ENCODE measurements at places on chromosomes 3 and 15.

GRCh38 chr15:22259881-22260421, 179.6 kb downstream of the OR4M2 start:
- no peak for DNase-seq
- H3K4me1 ChIP-seq = peaks cover 11% of the 10 kb centered on the region
- H3K4me3 ChIP-seq = peak overlapping the region; percentile 22
- no peak overlapping the region for H3K27ac ChIP-seq

GRCh38 chr15:33358306-33358705, 47.5 kb downstream of the RYR3 start:
- H3K4me1 ChIP-seq = no peaks in the 10 kb centered on the region
- DNase-seq = no peak
- no peaks in the 10 kb centered on the region for H3K36me3 ChIP-seq
- no peak overlapping the region for H3K4me3 ChIP-seq
- no peak overlapping the region for H3K27ac ChIP-seq

- peaks cover 40% of the 10 kb centered on the region for H3K4me1 ChIP-seq
- H3K27me3 ChIP-seq = no peaks in the 10 kb centered on the region
- H3K36me3 ChIP-seq = peaks cover 11% of the 10 kb centered on the region
These were observed 1.8 kb upstream of the CCR1 start for GRCh38 chr3:46209746-46210470.

GRCh38 chr3:101865751-101866509, 16.6 kb downstream of the NFKBIZ start:
- no peak overlapping the region for H3K4me3 ChIP-seq
- H3K27me3 ChIP-seq = no peaks in the 10 kb centered on the region
- no peak for DNase-seq
- peaks cover 38% of the 10 kb centered on the region for H3K36me3 ChIP-seq
- no peak overlapping the region for H3K27ac ChIP-seq
- peaks cover 1% of the 10 kb centered on the region for H3K4me1 ChIP-seq

DNA sequence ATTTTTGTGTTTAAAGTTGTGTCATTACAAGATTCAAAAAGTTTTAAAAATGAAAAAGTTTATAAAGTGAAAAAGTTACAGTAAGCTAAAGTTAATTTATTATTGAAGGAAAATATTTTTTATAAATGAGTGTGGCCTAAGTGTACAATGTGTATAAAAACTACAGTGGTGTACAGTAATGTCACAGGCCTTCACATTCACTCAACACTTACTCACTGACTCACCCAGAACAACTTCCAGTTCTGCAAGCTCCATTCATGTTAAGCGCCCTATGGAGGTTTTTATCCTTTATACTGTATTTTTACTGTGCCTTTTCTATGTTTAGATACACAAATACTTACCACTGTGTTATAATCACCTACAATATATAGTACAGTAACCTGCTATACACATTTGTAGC, 76.3 kb downstream of the DTWD1 start:
- DNase-seq = no peak
- no peaks in the 10 kb centered on the region for H3K36me3 ChIP-seq
- no peaks in the 10 kb centered on the region for H3K4me1 ChIP-seq
- no peak overlapping the region for H3K4me3 ChIP-seq
- H3K27me3 ChIP-seq = no peaks in the 10 kb centered on the region
- no peak overlapping the region for H3K27ac ChIP-seq
